AG04449 (cell line): ENCODE measurements at places on chromosomes 6 and 20.

- peak; percentile 89 for DNase-seq
Observed at GRCh38 chr6:42315991-42316970, 98.6 kb upstream of the MRPS10 start.

GRCh38 chr6:75563032-75563431 is 38.6 kb upstream of the SENP6 start:
- no peak for DNase-seq

DNA sequence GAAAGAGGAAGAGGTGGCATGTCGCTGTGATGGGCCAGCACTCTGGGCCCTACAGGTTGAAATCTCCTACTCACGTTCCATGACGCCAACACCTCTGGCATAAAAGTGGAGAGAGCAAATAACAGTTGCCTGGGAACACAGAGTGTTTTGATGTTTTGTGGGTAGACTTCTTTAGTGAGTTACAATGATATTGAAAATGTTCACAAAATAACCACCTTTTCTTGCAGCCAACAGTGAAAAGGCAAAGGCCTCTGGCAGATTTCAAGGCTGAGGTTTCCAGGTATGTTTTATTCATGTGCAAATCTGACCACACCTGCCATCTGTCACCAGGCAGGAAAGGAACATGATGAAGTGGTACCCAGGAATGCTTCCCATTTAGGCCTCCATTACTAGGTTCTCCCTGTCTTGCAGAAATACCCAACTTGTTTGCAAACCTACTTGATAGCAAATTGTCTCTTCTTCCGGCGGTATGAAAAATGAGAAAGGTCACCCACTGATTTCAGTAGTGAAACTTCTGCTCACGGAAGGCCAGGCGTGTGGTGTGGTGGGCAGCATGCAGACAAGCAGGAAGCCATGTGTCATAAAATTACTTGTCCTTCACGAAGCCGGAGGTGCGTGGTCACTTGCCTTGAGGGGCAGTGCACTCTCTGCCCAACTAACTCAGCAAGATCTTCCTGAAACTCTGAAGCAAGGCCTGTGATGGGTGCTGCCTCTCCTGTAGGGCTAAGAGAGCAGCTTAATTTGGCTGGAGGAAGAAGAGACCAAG is 299.1 kb upstream of the PRDM1 start:
- no peak for DNase-seq

DNA sequence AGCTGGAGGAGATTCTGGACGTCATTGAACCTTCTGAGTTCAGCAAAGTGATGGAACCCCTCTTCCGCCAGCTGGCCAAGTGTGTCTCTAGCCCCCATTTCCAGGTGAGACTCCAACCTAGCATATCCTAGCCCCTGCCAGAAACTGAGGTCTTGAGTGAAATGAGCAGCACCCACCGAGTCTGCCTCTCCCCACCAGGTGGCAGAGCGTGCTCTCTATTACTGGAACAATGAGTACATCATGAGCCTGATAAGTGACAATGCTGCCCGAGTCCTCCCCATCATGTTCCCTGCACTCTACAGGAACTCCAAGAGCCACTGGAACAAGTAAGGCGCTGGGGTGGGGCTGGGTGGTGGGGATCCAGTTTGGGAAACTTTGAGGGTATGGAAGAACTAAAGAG is 4.6 kb downstream of the MEA1 start:
- DNase-seq = no peak

GRCh38 chr6:15793288-15793687 is 130.5 kb upstream of the DTNBP1 start:
- DNase-seq = peak; percentile 9

- no peak for DNase-seq
Observed at GRCh38 chr20:23081263-23081819, 4.8 kb downstream of the CD93 start.

GRCh38 chr20:31691646-31692275 is 30.9 kb downstream of the BCL2L1 start:
- peak; percentile 41 for DNase-seq

GRCh38 chr6:138945354-138945753 is 42.7 kb downstream of the REPS1 start:
- DNase-seq = no peak

DNA sequence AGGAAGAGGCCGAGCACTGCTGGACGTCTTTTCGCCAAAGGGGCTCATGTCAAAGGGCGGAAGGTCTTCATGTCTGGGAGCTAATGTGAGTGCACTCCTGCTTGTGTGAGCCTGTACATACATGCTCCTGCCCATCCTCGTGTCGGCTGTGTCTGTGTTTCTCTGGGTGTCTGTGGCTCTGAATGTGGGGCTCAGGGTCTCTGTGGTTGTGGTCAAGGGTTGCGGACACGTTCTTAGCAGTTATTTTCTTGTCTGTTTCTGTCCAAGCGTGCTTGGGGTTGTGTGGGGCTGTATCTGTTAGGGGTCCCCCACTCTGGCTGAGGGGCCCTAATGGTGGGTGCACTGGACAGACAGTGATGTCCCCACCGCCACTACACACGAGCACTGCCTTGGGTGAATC is 2.9 kb downstream of the AVP start:
- no peak for DNase-seq

- DNase-seq = no peak
Observed at GRCh38 chr6:36851626-36852025, 12.4 kb upstream of the CPNE5 start.

GRCh38 chr6:776528-776931 is 83.6 kb upstream of the EXOC2 start:
- DNase-seq = no peak

DNA sequence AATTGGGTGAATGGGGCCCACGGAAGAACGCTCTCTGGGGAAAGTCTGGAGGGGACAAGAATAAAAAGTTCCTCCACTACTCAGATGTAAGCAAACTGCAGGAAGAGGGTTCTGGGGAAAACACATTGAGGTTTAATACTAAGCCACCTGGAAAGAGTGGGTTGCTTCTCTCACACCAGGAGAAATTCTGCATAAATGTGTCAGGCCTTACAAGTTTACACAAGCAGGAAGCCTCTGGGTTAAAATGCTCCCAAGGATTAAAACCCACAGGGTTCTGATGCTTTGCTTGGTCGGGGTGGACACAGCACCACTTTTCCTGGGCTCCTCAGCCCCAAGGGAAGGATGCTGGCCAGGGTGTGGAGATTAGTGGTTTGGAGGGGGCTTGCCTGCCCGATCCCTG is 122.1 kb upstream of the SLC22A23 start:
- no peak for DNase-seq

DNA sequence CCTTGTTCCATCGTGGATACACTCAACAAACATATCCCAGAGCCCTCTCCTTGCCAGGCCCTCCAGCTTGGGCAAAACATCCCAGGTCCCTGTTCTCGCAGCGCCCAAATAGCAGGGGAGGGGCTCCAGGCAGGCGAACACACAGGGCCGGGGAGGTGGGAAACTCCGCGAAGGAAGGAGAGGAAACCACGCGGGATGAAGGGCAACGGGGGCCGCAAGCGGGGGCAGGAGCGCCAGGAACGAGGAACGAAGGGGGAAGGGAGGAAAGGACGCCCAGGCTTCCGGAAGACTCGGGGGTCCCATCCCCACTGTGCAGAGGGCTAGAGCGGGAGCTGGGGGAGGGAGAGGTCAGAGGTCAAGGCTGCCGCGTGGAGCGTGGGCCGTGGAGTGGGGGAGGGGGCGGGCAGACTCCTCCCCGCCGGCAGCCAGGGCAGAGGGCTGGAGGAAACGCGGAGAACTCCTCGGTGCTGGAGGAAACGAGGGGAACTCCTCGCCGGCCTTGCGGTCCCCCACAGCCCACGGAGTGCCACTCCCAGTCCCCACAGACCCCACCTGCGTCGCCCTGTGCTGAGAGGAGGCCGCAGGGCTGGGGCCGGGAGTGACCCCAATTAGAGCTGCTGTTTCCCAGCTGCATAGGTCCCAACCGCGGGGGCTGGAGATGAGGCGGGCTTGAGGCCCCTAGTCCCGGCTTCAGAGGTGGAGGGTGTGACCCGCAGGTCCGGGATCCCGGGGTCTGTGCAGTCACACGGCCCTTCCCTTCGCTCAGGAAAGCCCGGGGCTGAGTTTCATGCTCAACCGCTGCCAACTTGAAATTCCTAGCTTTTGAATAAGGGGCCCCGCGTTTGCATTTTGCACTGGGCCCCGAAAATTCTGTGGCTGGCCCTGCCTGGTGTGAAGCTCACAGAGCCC is 1.2 kb upstream of the RBM38 start:
- DNase-seq = no peak

DNA sequence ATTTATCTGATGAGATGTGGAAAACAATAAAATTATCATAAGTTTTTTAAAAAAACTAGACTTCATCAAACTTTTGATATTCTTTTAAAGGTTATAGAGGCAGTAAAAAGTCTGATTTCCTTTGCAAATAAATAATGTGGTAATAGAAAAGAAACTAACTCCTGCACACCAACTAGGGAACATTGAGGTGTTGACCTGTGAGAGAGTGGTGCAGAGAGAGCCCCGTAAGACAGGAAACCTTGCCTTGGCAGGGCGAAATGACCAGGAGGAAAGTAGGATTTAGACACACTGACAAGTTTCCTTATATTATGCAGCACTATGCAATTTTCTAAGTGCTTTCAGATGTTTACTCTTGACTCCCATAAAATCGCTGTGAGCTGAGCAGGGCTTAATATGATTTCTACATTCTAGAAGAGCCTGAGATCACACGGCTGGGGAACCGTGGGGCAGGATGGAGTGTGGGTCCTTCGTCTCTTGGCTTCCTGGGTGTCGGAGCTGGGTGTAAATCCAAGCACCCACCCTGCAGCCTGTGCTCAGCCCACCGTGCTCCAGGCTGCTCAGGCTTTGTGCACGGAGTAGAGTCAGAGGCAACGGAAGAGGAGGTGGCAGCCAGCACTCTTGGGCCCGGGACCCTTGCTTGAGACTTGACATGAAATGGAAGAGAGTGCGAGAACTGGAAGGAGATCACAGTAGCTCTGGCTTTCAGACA is 61.3 kb upstream of the FOXQ1 start:
- DNase-seq = no peak

DNA sequence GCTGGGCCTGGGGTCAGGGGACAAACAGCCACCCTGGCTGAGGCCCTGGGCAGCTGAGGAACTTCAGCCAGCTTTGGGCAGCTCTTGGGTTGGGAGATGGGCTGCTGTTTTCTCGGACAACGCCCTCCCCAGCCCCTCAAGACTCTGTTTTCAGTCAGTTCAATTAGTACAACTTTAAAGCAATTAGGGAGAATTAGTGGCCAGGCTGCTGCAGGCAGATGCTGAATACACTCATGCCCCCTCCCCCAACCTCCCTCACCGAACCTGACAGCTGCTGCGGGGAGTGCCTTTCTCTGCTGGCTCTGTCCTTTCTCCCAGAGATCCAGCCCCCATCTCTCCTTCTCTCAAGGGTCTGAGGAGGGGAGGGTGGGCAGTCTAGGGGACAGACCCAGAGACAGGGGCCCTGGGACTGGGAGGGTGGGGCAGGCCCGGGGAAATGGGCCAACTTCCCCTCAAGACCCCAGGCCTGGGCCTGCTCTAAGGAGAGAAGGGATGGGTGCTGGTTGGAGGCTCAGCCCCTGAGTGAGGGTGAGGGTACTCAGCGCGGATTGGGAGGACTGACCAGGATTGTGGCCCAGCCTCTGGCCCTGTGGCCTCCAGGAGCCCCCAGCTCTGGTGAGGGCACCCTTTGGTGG is 17.8 kb upstream of the MYT1 start:
- DNase-seq = no peak

GRCh38 chr6:117483004-117483644 is 650 bp downstream of the DCBLD1 start:
- no peak for DNase-seq

GRCh38 chr20:6651016-6651415 is 116.5 kb upstream of the BMP2 start:
- no peak for DNase-seq

- DNase-seq = no peak
Observed at GRCh38 chr6:22765015-22765414, 195.6 kb downstream of the HDGFL1 start.

DNA sequence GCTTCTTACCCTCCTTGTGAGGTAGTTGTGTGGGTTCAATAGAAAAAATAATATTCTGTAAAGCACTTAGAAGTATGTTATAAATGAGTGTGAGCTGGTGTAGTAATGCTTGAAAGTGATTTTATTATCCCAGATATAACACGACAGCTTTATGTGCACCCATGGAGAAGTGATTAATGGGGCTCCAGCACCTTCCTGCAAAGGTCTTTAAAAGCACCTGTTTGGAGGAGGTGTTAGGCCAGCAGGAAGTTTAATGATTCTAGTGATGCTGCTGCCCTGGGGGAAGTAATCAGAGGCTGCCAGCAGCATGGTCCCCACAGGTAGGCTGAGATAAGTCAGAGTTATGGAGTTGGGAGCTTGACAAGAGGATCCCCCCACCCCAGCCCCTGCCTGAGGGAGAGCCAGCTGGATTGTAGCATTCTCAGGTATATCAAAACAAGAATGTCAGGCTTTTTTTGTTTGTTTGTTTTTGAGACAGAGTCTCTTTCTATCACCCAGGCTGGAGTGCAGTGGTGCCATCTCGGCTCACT is 166.3 kb downstream of the PHACTR1 start:
- no peak for DNase-seq

DNA sequence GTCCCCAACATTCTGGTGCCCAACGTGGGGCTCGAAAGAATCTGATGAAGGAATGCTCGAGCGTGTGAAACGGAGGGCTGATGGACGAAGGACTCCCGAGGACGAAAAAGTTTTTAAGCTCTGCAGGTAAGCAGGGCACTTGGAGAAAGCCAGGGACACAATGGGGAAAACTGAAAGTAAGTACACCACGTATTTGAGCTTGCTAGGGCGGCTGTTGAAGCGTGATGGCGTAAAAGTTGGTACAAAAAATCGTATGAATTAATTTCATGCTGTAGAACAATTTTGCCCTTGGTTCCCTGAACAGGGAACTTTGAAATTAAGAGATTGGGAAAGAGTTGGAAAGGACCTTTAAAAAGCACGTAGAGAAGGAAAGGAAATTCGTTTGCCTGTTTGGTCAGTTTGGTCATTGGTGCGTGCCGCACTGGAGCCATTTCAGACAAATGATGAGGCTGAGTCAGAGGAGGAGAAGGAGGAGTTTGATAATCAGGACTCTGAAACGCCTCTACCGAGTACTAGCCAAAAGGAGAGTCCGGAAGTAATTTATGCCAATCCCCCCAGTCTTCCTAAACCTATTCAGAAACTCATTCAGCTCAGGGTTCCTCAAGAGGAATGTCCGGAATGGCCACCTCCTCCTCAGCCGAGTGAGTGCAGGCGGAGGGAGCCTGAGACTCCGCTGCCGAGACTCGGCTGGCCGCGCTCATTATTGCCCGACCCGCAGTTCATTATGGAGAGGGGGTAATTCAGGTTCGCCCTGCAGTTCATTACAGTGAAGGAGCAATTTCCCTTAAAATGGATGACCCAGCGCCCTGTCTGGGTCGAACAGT is 59.2 kb upstream of the PRSS16 start:
- peak; percentile 38 for DNase-seq

DNA sequence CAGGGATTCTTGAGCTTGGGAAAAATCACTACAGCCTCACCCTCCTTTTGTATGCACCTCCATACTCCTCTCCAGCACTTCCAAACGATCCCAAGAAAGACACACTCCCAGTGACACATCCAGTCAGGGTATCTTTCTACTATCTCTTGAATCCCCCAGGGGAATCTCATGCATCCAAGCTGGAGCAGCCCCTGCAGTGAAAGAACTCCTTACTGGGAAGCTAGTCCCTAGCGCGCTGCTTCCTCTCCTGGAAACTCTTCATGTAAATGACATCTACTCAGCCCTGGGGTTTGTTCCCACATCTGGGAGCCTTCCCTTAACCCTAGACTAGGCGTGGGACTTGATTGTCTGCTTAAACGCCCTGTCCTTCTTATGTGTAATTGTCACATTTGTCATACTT is 329.1 kb upstream of the QKI start:
- DNase-seq = no peak

GRCh38 chr6:90021711-90022110 is 127.4 kb downstream of the GJA10 start:
- no peak for DNase-seq

- no peak for DNase-seq
Observed at GRCh38 chr20:5470943-5471342, 154.2 kb upstream of the PROKR2 start.

GRCh38 chr20:48201885-48202284 is 416.6 kb upstream of the SULF2 start:
- DNase-seq = no peak
